ENCODE measurements at places on chromosomes 16 and 17.

- no peak for DNase-seq
These were observed 41.9 kb upstream of the RBBP6 start for GRCh38 chr16:24497440-24497839.

GRCh38 chr17:17077101-17077500 is 34.8 kb downstream of the MPRIP start:
- DNase-seq = no peak

GRCh38 chr16:52501746-52502145 is 45.2 kb downstream of the TOX3 start:
- DNase-seq = no peak

GRCh38 chr17:32916134-32916533 is 11.8 kb upstream of the TMEM98 start:
- DNase-seq = peak; percentile 22

- peak; percentile 87 for DNase-seq
These were observed 457 bp downstream of the CHTF8 start for GRCh38 chr16:69131839-69132423.

DNA sequence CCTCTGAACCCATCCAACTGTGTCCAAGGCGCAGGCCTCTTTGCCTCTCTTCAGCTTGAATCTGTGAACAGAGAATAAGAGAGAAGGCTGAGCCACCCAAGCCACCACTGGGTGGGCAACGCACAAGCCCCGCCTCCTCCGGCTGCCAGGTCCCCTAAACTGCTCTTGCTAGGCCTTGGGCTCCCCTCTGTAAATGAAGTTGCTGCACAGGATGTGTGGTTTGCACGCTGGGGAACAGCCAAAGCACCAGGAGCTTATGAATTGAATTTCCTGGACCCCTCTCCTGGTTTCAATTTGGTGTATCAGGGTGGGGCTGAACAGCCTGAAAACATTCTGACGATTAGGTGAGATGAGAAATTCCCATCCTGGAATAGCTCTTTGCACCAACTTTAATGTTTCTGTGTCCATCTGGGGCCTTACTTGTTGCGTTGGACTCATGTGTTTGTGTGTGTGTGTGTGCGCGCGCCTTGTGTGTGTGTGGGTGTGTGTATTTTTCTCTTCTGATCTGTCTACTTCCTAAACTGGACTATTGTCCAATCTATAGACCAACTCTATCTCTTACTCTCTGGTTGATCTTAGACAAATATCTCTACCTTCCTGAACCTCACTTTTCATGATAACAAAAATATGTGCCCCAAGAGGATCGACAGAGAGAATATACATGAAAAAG is 2.3 kb downstream of the CCL1 start:
- no peak for DNase-seq

GRCh38 chr17:80666867-80667266 is 122.2 kb downstream of the RPTOR start:
- DNase-seq = no peak

DNA sequence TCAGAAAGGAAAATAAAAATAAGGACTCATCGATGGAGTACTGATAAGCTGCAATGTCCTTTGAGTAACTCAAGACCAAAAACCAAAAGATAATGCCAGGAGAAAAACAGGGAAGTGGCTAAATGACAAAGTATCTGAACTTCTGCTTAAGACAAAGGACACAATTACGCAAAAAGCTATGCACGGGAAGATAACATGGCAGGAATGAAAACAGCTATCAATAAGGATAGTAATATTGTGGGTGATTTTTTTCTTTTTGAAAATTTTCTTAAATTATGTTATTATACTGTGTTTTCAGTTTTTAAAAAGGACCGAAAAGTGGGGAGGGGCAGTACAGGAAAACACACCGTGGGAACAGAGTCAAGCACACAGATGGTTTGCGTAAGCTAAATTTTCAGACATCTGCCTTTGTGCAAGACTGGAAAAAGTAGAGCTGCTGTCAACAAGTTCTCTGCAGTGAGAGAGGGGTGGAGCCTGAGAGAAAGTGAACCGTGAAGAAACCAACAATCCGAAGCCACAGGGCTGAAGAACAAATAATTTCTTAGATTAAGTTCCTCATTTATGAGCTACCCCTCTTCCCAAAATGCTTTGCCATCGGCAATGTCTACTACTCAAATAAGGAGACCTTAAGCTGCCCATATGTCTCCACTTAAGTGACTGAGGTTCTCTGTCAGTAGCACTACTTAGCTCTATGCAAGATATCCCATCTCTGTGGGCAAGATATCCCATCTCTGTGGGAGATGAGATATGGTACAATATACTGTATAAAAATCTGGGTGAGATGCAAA is 99.9 kb upstream of the CORO6 start:
- peak; percentile 33 for DNase-seq

DNA sequence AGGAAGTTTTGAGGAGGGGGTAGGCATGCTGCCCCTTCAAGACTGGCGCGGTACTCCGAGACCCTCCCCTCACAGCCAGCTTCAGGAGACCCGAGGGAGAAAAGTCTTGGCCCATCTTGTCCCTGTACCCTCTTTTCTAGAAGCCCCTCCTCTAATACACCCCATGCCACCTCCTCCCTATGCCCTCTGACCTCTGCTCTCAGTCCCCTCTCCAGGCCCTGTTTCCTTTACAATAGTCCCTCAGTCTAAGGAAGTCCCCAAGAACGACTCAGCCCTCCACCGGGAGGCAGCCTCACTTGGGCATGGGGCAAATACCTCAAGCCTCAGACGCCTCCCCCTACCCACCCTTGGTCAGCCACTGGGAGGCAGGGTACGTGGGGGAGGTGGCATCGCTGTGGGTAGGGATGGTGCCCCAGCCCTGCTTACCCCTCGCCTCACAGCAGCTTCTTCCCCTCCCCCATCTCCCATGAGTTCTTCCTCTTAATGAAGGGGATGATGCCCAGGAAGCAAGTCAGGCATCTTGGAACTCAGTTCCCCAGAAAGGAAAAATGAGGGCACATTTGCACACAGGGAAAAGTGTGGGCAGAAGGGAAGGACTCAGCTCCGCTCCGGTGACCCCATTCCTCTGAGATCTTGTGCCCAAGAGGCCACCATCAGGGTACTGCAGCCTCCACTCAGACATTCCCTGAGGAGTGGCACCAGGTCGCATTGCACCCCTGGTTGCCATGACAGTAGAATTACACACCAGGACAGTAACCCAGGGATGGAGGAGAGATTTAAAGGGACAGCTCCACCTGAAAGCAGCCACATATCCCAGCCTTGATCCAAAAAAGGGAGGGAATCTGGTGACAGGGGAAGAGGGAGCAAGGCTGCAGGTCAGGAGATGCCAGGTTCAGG is 6.2 kb downstream of the MPP2 start:
- DNase-seq = no peak

Measured in activated CD4-positive, alpha-beta T cell treated with anti-CD3 and anti-CD28 coated beads, Interleukin-2, Interleukin-6, amounts not matched to agents 100 ng/mL and 50 ng/mL, durations not matched to agents 16 hours and 8 hours (primary cell).